Suppressor macrophage treated with lipopolysaccharide for 4 hours (primary cell): ENCODE measurements at places on chromosomes 5 and 9.

- DNase-seq, result no peak
Measured at GRCh38 chr9:22683700-22684075, 237.1 kb downstream of the DMRTA1 start.

DNA sequence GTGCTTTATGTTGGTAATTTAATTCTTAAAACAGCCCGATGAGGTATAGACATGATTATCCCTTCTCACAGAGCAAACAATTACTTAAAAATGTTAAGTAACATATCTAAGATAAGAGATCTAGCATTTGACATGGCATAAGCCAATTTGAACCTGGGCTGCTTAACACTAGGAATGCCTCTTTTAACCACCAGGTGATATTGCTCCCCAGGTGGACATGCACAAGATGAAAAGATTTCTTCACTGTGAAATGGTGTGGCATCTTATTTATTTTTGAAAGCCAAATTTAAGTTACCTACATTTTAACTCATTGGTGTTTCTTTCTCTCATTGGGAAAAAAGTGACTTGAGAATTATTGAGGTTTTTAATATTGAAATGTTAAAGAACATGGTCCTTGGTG is 15.8 kb upstream of the LRRC70 start:
- no peak for DNase-seq

- DNase-seq, result no peak
Measured at GRCh38 chr5:95777441-95777840, 45.1 kb downstream of the GLRX start.

- DNase-seq, result no peak
Measured at GRCh38 chr9:40935336-40935735, 193.1 kb downstream of the FOXD4L6 start.

DNA sequence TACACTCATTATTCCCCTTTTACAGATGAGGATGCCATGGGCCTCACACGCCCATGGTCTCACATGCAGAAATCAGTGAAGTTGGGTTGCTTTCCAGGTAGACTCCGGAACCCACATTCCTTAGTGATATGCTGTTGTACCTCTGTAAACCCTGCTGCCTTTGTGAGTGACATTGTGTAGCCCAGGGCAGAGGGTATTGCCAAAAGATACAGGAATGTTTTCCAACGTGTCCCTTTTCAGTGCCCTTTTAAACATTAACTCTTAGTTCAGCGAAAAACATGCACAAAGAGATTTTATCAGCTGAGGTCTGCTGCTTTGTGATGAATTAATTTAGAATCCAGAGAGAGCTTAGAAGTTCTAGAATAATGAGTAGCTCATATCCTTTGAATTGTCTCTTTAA is 38.3 kb upstream of the TRMT10B start:
- no peak for DNase-seq

- DNase-seq, result peak; percentile 4
Measured at GRCh38 chr5:37840053-37841034, 503 bp upstream of the GDNF start.

DNA sequence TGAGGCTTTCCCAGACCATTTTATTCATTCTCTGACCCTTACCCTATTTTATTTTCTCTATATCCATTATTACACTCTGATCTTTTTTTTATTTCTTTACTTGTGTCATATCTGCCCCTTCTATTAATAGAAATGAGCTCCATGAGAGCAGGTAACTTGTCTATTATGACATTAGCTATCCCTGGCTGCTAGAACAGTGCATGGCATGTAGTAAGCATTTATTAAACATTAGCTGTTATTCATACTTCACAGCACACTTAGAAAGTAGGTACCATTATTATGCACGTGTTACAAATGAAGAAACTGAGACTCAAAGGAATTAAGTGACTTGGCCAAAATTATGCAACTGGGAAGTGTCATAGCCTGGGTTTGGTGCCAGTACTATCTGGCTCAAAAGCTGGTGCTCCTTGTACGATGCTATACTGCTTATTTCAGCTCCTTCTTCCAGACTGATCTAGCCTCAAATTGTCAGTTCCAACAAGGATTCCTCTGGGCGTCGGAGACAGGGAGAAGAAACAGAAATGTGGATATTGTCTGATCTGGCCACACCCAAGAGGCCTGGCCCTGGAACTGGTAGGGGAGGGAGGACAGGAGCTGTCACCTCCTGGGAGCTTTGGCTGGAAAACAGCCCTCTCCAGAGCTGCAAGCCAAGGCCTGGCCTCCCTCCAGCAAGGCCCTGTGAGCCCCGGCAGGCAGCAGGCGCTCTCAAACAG is 10.8 kb upstream of the NIPAL4 start:
- no peak for DNase-seq

DNA sequence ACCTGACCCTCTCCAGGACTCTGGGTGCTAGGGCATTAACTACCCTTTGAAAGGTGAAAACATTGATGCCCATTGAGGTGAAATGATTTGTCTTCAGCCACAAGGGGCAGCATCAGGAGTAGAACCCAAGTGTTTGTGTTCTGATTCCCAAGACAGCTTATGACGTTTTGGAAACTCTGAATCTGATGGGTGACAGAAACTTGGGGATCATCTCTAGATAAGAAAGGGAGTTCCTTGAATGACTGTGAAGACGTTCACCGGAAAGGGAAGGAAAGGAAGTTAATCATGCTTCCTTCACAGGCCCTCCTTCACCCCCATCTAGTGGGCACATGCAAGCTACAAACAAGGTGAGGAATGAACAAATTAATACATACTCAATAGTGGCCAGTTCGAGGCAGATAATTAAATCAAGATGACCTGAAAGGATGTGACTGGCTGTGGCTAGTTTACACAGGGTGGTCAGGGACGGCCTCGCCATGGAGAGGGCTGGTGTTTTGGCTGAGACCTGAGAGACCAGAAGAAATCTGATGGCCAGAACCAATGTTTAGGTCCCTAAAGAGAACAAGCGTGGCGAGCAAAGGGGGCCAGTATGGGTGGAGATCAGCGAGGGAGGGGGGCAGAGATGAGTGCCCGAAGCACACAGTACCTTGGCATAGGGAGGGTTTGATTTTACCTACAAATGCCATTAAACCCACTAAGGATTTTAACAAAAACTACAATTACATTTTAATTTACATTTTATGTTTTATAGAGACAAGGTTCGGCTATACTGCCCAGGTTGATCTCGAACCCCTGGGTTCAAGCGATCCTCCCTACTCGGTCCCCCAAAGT is 937 bp upstream of the SLC26A2 start:
- DNase-seq, result peak; percentile 80

DNA sequence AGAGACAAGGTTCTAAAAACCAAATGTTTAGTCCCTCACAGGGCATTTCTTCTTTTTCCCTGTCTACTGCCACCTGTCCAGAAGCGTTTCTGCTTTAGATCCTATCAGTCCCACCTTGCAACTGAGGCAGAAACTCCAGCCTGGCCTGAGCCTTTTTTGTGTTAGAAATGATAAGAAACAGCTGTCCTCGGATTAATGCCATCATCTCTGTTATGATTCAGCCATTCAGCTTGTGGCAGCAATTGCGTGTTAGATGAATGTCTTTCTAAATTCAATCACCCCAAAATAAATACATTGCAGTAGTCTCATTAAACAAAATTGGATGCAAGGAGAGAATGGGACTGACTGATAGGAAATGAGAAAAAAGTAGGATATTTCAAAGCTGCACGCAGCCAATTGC is 28.3 kb upstream of the FRMPD1 start:
- no peak for DNase-seq

DNA sequence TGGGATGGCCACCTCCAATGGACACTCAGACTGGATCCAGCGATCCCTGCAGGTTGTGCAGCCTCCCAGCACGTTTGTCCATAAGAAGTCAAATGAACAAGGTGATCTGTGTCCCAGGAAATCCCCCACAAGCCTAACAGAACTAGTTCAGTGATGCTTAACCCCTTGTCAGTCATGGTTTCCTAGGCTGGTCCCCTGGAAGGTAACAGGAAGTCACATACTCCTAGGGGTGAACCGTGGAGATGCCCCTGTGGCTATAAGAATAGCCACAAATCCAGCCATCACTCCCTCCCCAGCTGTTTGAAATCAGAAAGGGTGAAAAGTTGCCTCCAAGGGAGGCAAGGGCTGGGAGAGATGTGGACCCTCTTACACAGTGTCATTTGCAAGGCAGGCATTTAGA is 22.5 kb downstream of the PAX5 start:
- no peak for DNase-seq

GRCh38 chr5:159402311-159402710 is 72.0 kb upstream of the IL12B start:
- DNase-seq, result no peak

DNA sequence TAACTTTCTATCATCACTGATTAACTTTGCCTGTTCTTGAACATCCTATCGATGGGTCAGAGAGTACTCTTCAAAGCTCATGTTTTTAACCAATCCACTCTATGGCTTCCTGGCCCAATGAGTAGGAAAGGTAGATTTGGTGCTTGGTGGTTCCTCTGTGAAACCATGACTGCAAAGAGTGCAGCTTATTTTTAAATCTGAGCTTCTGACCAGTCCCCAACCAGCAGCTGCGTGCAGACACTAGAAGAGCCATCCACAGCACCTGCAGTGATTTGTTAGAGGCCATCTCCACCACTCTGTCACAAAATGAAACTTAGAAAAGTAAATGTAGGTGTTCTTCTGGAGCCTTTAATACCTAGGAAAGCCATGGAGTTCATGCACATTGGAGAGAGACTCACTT is 107.3 kb upstream of the WWC1 start:
- DNase-seq, result no peak
